Keratinocyte (primary cell): ENCODE measurements at places on chromosomes 7 and 10. TPM values are rescaled to one million over a fixed set of nuclear protein-coding genes. Genes with fewer than 3 reads are reported as not detected.

GRCh38 chr7:153245809-153246208, 486.3 kb downstream of the ACTR3B start:
- no peak overlapping the region for H3K27ac ChIP-seq
- DNase-seq: no peak
- no peaks in the 10 kb centered on the region for H3K27me3 ChIP-seq
- H3K36me3 ChIP-seq: no peaks in the 10 kb centered on the region
- H3K4me1 ChIP-seq: no peaks in the 10 kb centered on the region

The CDH23 gene
- 0.01 TPM in 3 replicates for polyA plus RNA-seq

The FAM237B gene
- not detected in 3 replicates for polyA plus RNA-seq

GRCh38 chr10:82238291-82238690, 363.3 kb downstream of the NRG3 start:
- no peak overlapping the region for H3K4me3 ChIP-seq
- H3K27ac ChIP-seq: no peak overlapping the region
- no peaks in the 10 kb centered on the region for H3K27me3 ChIP-seq

The ADAM12 gene
- 0.05 to 0.14 TPM (median 0.07 TPM) in 3 replicates for polyA plus RNA-seq

GRCh38 chr10:28587970-28588290, 55.0 kb downstream of the WAC start:
- H3K27me3 ChIP-seq: no peaks in the 10 kb centered on the region
- H3K4me3 ChIP-seq: no peak overlapping the region
- H3K36me3 ChIP-seq: peaks cover 18% of the 10 kb centered on the region
- H3K27ac ChIP-seq: peak overlapping the region; percentile 28
- no peak for DNase-seq
